ENCODE measurements at places on chromosomes 12 and 14. TPM values are rescaled to one million over a fixed set of nuclear protein-coding genes. Genes with fewer than 3 reads are reported as not detected.

DNA sequence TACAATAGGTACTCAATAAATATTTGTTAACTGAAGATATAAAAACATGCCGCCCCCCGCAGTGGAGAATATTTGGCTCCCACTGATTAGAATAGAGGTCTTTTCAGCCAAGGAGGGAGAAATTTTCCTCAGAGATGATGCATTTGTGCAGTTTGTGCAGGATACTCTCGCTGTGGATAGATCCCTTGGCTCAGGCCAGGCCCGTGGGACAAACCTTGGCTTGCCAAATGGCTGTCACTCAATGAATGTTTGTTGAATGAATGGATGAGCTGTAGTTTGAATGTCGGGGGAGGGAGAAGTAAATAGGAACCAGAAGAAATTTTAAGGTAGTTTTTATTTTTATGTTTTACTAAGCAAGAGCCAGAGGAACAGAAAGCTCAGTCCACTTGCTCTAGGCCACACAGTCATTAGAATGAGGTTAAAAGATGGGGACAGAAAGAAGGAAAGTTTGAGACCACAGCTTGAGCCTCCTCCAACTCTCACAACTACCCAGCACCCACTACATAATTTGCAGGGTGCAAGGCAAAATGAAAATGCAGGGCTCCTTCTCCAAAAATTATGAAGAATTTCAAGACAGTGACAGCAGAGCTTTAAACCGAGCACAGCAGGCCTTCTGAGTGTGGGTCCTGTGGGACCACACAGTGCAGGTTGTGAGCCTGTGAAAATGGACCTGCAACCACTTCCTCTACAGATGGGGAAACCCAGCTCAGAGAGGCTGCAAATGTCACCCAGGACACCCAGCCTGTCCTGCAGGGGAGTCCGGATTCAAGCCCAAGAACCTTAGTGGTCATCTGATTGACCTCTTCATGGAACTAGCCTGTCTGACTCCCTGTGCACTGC, 51.4 kb downstream of the WSCD2 start:
- H3K27me3 ChIP-seq, result no peaks in the 10 kb centered on the region
- no peak for DNase-seq
- H3K4me1 ChIP-seq, result no peaks in the 10 kb centered on the region
- H3K4me3 ChIP-seq, result no peak overlapping the region
- no peaks in the 10 kb centered on the region for H3K36me3 ChIP-seq

The SLC7A7 gene
- 34.4 TPM for total RNA-seq

The TUNAR gene
- total RNA-seq, result not detected

The PTGER2 gene
- 3.3 TPM for total RNA-seq

GRCh38 chr14:78136695-78137094, 33.5 kb upstream of the NRXN3 start:
- no peak overlapping the region for H3K27ac ChIP-seq
- no peak overlapping the region for H3K4me3 ChIP-seq
- no peaks in the 10 kb centered on the region for H3K4me1 ChIP-seq
- no peak for DNase-seq
- H3K36me3 ChIP-seq, result no peaks in the 10 kb centered on the region
- H3K27me3 ChIP-seq, result no peaks in the 10 kb centered on the region

The RPL10L gene
- not detected for total RNA-seq

DNA sequence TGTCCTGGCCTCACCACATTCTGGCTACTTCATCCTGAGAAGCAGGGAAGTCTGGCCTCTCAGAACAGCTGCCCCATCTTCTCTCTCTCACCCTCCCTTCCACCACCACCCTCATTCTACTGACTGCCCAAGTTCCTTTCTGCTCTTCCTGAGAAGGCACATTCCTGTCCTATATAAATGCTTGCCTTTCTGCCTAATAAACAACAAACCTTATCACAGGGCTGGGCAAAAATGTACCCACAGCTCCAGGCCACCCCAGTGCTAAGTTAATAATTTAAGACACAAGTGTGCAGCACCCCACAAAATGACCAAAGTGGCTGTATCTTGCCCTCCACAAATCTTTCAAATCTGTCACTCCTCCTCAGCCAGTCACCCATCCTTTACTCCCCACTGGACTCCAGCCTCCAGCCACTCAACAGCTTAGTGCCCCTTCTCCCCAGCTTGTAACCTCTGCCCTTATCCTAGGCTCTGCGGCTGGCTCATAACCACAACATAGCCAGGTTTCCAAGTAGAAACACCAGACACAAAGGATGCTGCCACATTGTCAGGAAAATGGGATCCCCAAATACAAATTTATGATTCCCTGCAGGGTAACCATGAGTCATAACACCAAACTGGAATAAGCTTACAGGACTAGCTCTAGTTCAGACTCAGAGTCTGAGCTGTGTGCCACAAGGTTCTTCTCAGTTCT, 15.0 kb downstream of the OXA1L start:
- H3K27me3 ChIP-seq, result no peaks in the 10 kb centered on the region
- no peaks in the 10 kb centered on the region for H3K36me3 ChIP-seq
- H3K27ac ChIP-seq, result no peak overlapping the region

The GPD1 gene
- 4.2 TPM for total RNA-seq

GRCh38 chr14:90844321-90844720, 28.1 kb upstream of the TTC7B start:
- no peaks in the 10 kb centered on the region for H3K27me3 ChIP-seq
- no peak for DNase-seq
- H3K27ac ChIP-seq, result no peak overlapping the region
- no peaks in the 10 kb centered on the region for H3K36me3 ChIP-seq
- no peak overlapping the region for H3K4me3 ChIP-seq

- peaks cover 4% of the 10 kb centered on the region for H3K4me1 ChIP-seq
- H3K4me3 ChIP-seq, result no peak overlapping the region
- H3K27me3 ChIP-seq, result no peaks in the 10 kb centered on the region
- no peak for DNase-seq
- H3K27ac ChIP-seq, result no peak overlapping the region
- H3K36me3 ChIP-seq, result no peaks in the 10 kb centered on the region
Observed at GRCh38 chr12:74890237-74890599, 319.4 kb downstream of the KCNC2 start.

The TOMM20L gene
- total RNA-seq, result not detected

DNA sequence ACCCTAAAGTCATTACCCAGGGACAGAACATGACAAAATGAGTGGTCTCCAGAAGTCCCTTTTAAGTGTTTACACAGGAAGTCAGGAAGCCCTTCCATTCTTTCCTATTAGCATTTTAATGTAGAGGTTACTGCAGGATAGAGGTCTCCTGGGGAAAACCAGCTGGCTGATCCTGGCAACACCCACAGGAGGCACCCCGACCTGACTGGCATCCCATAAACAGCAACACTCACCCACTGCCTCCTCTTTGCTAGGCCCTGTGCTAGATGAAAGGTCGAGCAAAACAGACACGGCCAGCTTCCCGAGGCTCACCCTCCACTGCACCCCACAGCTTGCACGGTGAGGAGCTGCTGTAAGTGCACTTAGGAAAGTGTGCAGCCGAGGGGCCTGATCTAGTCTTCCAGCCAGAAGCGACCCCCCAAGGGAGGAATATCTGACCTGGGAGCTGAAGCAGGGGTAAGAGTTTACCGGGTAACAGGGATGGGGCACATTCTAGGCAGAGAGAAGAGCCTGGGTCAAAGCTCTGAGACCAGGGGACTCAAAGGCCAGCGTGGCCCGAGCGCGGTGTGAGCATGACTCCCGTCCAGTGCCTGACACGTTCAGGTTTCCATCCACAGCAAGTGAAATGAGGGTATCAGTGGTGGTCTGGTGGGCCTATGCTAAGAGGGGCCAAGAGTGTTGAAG, 9.0 kb downstream of the DAZAP2 start:
- H3K4me3 ChIP-seq, result no peak overlapping the region
- no peak for DNase-seq
- no peaks in the 10 kb centered on the region for H3K36me3 ChIP-seq

GRCh38 chr12:128267131-128267622, at the start of gene TMEM132C:
Gene TMEM132C (plus strand): TSS chr12:128267170. CDS start chr12:128267403, 233 bp downstream.
- DNase-seq, result no peak
- H3K27ac ChIP-seq, result no peak within 1 kb of the TSS
- H3K27me3 ChIP-seq, result no peaks in the 10 kb centered on the region
- no peak within 1 kb of the TSS for H3K4me3 ChIP-seq
- H3K36me3 ChIP-seq, result no peaks in the 10 kb centered on the region

DNA sequence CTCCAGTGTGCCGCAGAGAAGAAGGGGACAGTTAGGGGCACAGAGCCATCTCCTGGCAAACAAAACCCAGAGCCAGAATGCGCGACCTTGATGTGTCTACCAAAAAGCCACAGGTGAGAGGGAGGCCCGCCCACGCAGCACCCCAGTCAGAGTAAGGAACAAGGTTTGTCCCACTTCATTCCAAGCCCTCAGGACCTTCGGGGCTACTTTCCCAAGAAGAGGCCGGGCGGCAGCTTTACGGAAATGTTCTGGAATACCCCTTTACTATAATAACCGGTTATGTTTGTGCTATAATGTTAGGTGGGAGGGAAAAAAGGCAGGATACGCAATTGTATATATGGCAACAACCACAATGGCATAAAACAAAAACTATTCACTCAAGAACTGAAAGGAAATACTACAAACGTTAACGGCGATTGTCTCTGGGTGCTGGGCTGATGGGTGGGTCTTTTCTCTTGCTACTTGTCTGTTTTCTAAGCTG, 12.3 kb downstream of the CCDC88C start:
- H3K4me1 ChIP-seq, result peaks cover 11% of the 10 kb centered on the region
- H3K36me3 ChIP-seq, result no peaks in the 10 kb centered on the region
- no peak overlapping the region for H3K4me3 ChIP-seq
- H3K27ac ChIP-seq, result no peak overlapping the region

DNA sequence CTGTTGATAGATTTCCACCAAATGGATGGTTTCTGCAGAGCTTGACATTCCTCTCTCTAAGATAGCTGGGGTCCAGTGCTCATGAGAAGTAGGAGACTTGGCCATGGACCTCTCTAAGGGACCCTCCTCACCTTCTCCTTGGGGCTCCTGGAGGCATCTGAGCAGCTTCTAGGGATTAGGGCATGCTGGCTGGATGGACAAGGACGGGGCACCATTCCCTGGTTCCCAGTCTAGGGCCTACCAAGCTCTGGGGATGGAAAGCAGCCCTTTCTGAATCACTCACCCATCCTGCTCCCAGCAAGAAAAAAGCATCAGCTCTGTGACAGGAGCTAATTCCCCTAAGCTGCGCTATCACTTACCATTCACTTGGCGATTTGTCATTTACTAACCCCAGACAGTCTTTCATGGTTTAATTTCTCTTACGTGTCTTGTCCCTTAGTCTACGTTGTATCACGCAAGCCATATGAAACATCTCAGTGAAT, 39.5 kb downstream of the VWF start:
- peaks cover 17% of the 10 kb centered on the region for H3K4me1 ChIP-seq
- DNase-seq, result no peak
- no peaks in the 10 kb centered on the region for H3K27me3 ChIP-seq
- no peak overlapping the region for H3K27ac ChIP-seq

- no peak overlapping the region for H3K27ac ChIP-seq
- no peak overlapping the region for H3K4me3 ChIP-seq
- H3K36me3 ChIP-seq, result no peaks in the 10 kb centered on the region
- no peaks in the 10 kb centered on the region for H3K27me3 ChIP-seq
- no peaks in the 10 kb centered on the region for H3K4me1 ChIP-seq
- DNase-seq, result no peak
Observed at GRCh38 chr12:59973515-59973914, 377.7 kb downstream of the SLC16A7 start.

GRCh38 chr14:66404051-66404545, 82.1 kb upstream of the CCDC196 start:
- H3K27me3 ChIP-seq, result no peaks in the 10 kb centered on the region
- peaks cover 14% of the 10 kb centered on the region for H3K4me1 ChIP-seq
- DNase-seq, result no peak
- no peak overlapping the region for H3K4me3 ChIP-seq
- no peak overlapping the region for H3K27ac ChIP-seq
